ENCODE measurements at places on chromosomes 1 and 21.
A peak's percentile ranks its signal among the peaks of the same experiment; 100 is the strongest.

GRCh38 chr1:75640137-75640536, 29.2 kb upstream of the SLC44A5 start:
- DNase-seq: no peak

DNA sequence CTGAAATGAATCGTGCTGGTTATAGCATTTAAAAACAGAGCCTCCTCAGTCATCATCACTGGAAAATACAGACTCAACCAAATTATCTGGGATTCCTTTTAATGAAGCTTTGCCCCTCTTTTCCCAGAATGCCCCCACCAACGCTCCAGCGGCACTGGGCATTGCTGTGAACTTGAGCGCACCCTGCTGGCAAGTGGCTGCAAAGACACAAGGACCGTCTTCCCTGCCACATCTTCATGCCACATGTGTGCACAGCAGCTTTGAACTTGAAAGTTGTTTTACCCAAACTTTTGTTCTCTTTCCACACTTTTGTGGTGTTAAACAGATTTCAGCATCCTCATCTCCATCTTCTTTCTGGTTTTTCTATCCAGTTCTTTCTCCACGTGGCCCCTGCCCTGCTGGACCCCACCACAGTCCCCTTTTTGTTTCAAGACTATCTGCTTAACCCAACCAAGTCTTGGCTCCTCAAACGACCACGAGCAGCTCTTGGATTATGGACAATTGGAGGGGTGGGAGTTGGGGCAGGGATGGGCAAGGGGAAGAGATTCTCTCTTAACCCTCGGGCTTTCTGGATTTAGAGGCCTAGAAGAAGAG, 12.8 kb upstream of the LMX1A start:
- DNase-seq: peak; percentile 58

GRCh38 chr1:230022666-230023380, 44.2 kb upstream of the GALNT2 start:
- no peak for DNase-seq

DNA sequence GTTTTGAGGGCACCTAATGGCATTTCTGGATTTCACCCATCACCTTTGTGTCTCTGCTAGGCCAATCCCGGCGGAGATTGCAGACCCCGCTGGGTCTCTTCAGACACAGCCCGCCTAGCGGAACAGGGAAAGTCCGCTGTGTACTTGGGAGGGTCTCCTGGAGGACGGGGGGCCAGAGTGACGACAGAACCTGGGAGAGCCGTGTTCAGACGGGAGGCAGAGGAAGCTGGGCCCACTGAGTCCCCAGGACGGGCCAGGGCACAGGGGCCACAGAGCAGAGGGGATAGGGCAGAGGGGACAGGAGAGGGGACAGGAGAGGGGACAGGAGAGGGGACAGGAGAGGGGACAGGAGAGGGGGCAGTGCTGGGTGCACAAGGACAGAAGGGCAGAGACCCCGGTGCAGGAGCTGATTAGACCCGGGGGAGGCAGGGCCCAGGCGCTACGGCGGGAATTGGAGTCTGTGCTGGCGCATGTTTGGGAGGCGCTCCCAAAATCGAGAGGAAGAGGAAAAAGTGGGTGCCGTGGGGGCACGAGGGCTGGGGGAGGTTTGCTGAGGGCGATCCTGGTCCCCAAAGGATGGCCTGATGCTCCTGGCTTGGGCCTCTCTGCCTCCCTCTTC, 12.7 kb downstream of the TRPM2 start:
- DNase-seq: no peak

GRCh38 chr1:67264899-67265298, 42.8 kb upstream of the IL12RB2 start:
- no peak for DNase-seq

- no peak for DNase-seq
These were observed 17.6 kb downstream of the NPHP4 start for GRCh38 chr1:5974631-5975030.

- DNase-seq: peak; percentile 74
These were observed 75.4 kb downstream of the ABCA4 start for GRCh38 chr1:94045465-94046056.

GRCh38 chr1:20486457-20487235, 636 bp upstream of the CAMK2N1 start:
- DNase-seq: no peak

- no peak for DNase-seq
These were observed at the start of gene SEMA4A for GRCh38 chr1:156153362-156153761. TSS of gene SEMA4A (plus strand) at chr1:156153585. CDS start at chr1:156154579, 994 bp downstream.

GRCh38 chr21:38503583-38503982, 5.3 kb upstream of the ERG start:
- DNase-seq: no peak

- DNase-seq: no peak
These were observed 43.7 kb upstream of the COL6A1 start for GRCh38 chr21:45937721-45938452.

GRCh38 chr1:87045761-87046304, 131.4 kb downstream of the HS2ST1 start:
- no peak for DNase-seq

- DNase-seq: no peak
These were observed 20.3 kb downstream of the ZMYM4 start for GRCh38 chr1:35288761-35289160.

DNA sequence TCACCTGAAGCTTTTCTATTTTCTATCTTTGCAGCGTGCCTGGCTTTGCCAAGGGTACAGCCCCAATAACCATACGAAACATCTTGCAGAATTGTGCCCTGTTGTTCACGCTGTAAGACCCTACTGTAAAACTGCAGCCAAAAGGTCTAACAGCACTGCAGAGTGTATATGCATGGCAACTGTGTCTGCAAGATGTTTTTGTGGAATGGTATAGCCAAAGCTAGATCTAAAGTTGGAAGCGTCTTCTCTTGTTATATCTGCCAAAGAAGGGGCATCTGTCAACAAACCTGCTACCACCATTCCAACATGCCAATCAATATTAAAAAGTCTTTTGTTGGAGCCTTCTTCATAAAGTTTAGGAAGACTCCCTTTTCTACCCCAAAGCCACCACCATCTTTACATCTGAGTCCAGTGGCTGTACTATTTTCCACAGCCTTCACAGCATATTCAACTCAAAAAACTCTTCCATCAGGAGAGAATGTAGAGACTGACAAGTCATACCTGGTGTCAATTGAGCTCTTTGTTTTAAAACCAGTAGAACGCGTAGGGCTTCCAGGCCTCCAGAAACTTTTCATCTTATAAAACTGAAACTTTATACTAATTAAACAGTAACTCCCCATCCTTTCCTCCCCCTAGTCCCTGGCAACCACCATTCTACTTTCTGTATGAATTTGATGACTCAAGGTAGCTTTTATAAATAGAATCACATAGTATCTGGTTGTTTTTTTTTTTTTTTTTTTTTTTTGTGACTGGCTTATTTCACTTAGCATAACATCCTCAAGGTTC, 40.0 kb downstream of the ZSCAN20 start:
- no peak for DNase-seq

GRCh38 chr1:100028765-100029164, 59.0 kb downstream of the SLC35A3 start:
- DNase-seq: no peak

- DNase-seq: no peak
These were observed 142.1 kb downstream of the DPYD start for GRCh38 chr1:97778718-97779117.

DNA sequence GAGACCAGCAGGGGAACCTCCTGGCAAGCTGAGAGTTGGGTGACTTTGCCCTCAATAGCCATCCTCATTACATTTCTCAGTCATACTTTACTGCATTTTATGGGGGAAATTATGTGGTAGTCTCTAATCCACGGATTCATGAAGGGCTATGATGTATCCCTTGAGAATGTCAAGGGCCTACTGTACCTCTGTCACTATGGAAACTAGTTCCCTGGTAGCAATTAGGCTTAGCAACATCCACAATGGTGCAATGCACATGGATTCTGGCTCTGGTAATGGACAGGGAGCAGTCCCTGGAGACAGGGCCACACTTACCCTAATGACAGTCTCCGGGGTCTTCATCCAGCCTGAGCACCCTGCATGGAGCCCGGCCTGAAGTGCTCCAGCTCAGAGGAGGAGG, 26.5 kb downstream of the LRRN2 start:
- DNase-seq: no peak

- peak; percentile 93 for DNase-seq
These were observed 41.9 kb downstream of the RCSD1 start for GRCh38 chr1:167671727-167672511.

- DNase-seq: no peak
These were observed 5.7 kb upstream of the VANGL2 start for GRCh38 chr1:160394673-160395072.

DNA sequence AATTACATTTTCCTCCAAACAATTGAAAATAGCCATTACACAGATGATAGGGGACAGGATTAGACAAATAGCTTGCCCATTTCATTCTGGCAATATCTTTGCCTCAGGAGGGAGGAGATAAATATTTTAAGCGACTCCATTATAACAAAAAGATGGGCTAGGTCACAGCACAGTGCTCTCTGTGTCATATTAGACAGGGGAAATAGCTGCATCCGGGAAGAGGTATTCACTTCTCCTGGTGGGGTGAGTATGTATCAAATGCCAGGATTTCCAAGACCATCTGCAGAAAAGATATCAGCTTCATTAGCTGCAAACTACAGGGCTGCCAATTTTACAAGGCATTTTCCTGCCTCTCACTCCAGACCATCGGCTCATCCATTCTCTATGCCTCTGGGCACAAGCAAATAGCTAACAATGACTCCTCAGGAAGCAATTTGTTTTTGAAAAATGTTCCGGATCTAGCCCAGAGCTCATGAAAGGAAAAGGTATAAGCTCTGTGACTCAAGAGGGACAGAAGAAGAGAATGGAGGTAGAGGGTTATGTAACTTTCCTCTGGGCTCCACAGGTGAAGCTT, 41.9 kb upstream of the ANGPTL7 start:
- DNase-seq: no peak

- DNase-seq: peak; percentile 58
These were observed at the start of gene SYNC for GRCh38 chr1:32702599-32703478. TSS of gene SYNC (minus strand) at chr1:32702770. CDS start at chr1:32702660, 110 bp downstream.

- peak; percentile 70 for DNase-seq
These were observed 74.4 kb downstream of the DUSP10 start for GRCh38 chr1:221667504-221667903.

DNA sequence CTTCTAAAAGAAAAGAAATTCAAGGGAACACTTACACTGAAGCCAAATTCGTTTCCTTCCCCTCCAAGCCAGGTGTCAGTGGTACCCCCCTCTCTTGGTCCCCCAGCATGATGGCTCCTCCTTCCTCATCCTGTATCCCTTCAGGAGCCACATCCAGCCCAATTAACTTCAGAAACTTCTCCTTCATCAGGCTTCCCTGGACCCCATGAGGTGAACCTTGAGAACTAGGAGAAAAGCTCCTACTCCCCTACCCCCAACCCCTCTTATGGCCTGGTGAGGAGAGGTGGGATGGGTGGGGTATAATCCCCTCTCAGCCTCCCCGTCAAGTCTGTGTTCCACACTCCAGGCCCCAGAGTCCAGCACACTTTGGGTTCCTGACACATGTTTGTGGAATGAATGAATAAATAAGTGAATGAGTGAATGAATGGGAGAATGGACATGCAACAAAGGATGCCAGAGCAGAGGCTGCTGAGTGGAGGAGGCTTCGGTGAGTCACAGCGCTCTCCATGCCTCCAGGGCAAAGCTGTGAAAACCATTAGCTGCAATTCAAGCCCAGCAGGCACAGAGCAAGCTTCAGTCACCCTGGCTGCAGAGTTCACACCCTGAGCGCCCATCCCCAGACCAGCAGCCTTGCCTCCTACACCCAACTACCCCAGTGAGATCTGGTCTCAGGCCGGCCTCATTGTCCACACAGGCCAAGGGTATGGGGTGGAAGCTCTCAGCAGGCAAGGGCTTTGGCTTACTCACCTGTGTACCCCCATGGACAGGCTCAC, 43.8 kb downstream of the BATF3 start:
- no peak for DNase-seq

GRCh38 chr1:159122005-159122621, 45.5 kb upstream of the AIM2 start:
- no peak for DNase-seq

DNA sequence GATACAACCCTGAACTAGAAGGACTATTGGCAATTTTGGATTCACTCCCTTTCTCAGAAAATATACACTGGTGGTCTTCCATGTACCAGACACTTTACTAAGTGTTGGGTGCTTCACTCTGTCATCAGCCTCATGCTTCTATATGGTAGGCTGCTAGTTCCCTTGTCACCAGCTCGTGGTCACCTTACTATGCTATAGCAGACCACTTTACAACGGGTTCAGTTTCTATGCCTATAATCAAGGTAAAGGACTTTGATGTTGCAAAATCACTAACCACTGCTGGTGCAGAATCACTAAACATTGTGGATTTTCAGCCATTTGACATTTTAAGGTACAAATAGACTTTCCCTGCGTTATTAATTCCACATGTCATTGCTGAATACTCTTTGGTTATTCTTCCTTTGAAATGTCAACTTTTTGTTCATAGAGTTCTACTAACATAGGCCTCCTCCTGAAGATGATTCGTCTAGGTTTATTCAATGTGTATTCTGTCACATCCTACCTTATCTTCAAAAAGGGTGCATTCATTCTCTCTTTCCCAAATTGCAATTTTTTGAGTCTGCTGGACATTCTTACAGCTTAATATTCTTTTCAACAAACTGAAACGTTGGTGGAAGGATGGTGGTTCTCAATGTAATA, 78.3 kb downstream of the LRRC8C start:
- no peak for DNase-seq

DNA sequence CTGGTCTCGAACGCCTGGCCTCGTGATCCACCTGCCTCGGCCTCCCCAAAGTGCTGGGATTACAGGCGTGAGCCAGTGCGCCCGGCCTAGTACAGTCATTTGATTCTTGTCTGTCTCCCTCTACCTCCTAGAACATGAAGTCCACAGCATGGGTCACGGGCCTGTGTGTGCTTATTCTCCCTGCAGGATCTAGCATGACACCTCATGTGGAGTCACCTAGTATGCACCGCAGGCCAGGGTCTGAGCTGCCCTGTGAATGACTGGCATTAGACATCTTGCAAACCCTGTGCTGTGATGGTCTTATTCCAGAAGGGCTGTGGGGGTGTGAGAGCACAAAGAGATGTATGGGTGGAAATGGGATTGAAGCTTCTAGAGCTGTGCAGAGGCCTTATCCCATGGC, 133.2 kb downstream of the GALNT2 start:
- DNase-seq: no peak

GRCh38 chr1:59833022-59833421, 18.3 kb downstream of the HOOK1 start:
- no peak for DNase-seq

DNA sequence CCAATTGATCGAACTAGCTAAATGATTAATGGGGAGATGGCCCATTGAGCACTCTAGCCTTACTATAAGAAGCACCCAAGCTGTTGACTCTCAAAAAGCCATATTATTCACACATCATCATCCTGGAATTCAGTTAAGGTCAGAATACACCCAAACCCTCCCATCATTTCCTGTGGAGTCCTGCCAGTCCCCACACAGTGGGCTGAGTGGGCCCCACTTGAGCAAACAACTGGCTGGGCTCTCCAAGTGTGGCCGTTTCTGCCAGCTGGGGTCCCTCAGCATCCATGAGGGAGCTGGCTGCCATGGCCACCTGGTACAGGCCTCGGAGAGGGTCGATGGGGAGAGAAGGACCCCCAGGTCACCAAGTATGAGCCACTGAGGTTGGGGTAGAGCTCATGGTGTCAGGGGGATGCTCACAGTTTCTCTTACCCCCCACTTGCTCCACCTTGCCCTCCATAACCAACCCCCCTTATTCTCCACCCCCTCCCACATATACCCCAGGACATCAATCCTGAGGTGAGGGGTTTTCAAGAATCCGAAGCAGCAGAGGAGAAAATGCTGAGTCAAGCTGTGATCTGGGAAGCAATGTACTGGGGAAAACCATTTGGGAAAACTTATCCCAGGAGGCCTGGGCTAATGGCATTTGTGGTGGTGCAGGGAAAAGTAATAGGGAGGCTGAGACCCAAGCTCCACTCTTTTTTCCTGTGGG, 60.3 kb downstream of the UBE2T start:
- DNase-seq: no peak
